ENCODE measurements at places on chromosomes 4 and X. TPM values are rescaled to one million over a fixed set of nuclear protein-coding genes. Genes with fewer than 3 reads are reported as not detected.

The MUC7 gene
- total RNA-seq = not detected

The DHRSX gene
- total RNA-seq = 14.8 TPM

The ZCCHC18 gene
- total RNA-seq = 1.5 TPM

The MGARP gene
- total RNA-seq = 0.93 TPM

The CSAG1 gene
- total RNA-seq = not detected

The SLC9B1 gene
- total RNA-seq = not detected

The FGFR3 gene
- total RNA-seq = 3.9 TPM

The ADGRL3 gene
- total RNA-seq = not detected

The ACE2 gene
- total RNA-seq = not detected

The UNC5C gene
- 0.10 TPM for total RNA-seq

The ANXA10 gene
- total RNA-seq = not detected

The SPANXA2 gene
- not detected for total RNA-seq

The MTMR8 gene
- total RNA-seq = 0.05 TPM

The CT47A1 gene
- not detected for total RNA-seq
